Activated gamma-delta T cell treated with anti-CD3 and anti-CD28 coated beads, Interleukin-2, amount 50 U/mL, for 16 hours (primary cell): ENCODE measurements at places on chromosomes 7 and 10.
A peak's percentile ranks its signal among the peaks of the same experiment; 100 is the strongest.

DNA sequence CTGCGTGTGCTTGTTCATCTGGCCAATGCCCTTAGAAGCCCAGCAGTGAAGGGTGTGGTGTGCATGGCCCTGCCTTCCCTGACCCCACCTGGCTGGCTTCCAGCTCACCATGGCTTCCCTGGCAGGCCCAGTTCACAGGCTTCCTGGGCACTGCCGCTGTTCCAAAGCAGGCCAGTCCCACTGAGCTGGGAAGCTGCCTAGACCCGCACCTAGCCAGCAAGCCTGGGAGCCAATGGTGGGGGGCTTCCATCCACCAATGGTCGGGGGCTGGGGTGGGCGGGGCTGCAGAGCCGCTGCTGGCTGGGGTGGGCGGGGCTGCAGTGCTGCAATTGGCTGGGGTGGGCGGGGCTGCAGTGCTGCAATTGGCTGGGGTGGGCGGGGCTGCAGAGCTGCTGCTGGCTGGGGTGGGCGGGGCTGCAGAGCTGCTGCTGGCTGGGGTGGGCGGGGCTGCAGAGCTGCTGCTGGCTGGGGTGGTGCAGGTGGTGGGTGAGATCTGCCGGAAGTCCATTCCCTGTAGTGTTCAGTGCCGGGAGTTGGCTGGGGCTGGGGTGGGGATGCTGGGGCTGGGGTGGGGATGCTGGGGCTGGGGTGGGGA is 12.4 kb downstream of the CALY start:
- DNase-seq = peak; percentile 20

DNA sequence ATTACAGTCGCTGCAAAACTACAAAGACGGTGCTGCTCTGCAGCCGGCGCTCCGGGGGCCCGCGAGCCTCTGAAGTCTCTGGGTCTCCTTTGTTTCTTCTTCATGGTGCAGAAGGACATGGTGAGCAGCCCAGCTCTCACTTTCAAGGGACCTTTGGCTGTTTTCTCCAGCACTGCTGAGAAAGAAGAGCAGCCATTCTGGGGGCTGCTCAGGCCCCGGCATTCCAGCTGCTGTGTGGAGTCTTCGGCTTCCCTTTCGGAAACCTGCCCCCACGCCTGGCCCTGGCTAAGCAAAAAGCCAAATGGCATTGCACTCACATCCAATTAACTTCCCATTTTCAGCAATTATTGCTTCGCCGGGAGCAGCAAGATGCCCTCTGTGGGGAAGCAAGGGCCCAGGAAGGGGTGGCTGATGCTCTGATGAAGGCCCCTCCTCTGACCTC is 555.7 kb downstream of the PTPRN2 start:
- no peak for DNase-seq

- no peak for DNase-seq
Observed at GRCh38 chr7:2031451-2031845, 201.3 kb downstream of the MAD1L1 start.

- no peak for DNase-seq
Observed at GRCh38 chr10:124966008-124966407, 24.1 kb downstream of the ZRANB1 start.
